ENCODE measurements at places on chromosomes 5 and 9.
A peak's percentile ranks its signal among the peaks of the same experiment; 100 is the strongest.

GRCh38 chr9:117526674-117527073, 111.8 kb upstream of the ASTN2 start:
- DNase-seq = no peak

- no peak for DNase-seq
Measured at GRCh38 chr5:55570026-55570425, 35.3 kb upstream of the PLPP1 start.

GRCh38 chr5:9537223-9538141, 8.4 kb downstream of the SEMA5A start:
- DNase-seq = no peak

- DNase-seq = no peak
Measured at GRCh38 chr5:143828710-143829109, 16.7 kb downstream of the HMHB1 start.

GRCh38 chr9:82254646-82255367, 266.2 kb downstream of the SPATA31D1 start:
- DNase-seq = no peak

- no peak for DNase-seq
Measured at GRCh38 chr9:7105095-7105494, 347.3 kb downstream of the KDM4C start.

DNA sequence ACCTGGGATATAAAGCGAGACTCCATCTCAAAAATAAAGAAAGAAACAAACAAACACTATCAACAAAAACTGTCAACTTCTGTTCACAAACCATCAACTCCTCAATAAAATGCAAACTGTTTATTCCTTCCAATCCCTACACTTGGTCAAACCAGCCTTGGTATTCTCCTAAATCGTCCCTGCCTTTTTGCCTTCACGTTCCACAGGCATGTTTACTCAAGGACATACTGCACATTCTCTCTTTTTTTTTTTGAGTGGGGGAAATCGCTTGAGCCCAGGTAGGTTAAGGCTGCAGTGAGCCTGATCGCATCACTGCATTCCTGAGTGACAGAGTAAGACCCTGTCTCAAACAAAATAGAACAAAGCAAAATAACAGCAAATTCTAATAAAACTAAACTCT, 13.0 kb downstream of the UBAP2 start:
- DNase-seq = no peak

DNA sequence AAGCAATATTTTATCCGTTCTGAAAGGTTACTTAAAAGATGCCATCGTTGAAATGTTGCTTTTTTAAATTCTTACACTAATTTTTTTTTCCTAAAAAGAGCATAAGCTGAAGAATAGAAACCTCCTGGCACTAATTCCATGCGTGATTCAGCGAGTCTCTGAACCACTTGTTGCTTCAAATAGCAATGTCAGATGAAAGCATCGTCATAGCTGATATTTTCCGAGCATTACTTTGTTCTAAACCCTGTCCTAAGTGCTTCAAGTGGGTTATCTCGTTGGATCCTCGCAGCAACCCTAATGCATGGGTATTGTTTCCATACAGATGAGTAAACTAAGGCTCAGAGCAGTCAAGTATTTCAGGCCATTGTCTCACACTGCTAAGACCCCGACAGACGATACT, 79.7 kb downstream of the CDH6 start:
- no peak for DNase-seq

- no peak for DNase-seq
Measured at GRCh38 chr9:21935631-21936030, 58.6 kb downstream of the CDKN2A start.

DNA sequence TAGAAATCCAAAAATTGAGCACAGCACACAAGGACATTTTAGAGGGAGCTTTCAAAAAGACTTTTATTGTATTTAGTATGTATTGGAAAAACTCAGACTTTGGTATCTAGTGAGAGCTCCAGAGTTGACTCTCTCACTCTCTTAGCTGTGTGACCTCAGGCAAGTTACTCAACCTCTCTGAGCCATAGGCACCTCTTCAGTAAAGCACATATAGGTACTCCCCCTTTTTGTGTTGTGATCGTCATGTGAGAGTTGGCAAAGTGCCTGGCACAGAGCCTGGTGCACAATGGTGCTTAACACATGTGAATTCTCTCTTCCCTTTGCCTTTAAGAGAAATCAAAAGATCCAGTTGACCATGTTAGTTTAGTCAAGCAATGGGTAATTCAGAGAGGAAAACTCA, 186.2 kb downstream of the TMEM38B start:
- no peak for DNase-seq

GRCh38 chr5:157532022-157532421, 43.6 kb downstream of the ADAM19 start:
- DNase-seq = no peak

DNA sequence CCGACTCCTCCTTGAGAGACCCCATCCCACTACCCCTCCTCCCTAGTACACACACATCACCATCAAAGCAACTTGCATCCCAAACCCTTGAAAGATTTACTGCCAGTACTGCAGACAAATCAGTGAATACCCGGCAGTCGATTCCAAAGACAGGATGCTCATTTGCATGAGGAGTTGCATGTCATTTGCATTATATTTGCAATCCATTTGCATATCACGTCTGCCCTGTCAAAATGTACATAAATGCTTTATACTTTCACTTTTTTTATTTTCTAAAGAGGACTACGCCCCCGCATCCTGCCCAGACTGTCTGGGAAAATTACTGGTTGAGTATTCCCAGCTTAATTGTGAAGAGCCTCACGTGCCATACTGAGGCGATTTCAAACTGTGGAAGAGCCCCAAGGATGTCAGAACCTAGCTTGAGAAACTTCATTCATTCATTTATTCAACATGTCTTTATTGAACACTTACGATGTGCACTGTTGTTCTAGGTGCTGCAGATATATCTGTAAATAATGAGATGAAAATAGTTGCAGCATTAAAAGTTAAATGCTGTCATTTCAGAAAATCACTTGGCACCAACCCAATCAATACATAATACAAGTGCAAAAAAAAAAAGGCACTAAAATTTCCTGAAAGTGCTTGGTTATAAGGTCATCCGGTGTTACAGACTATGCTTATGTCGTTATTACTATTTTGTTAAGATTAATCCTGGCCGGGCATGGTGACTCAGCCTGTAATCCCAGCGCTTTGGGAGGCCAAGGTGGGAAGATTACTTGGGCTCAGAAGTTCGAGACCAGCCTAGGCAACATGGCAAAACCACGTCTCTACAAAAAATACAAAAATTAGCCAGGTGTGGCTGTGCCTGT, 17.2 kb upstream of the SIL1 start:
- DNase-seq = no peak

GRCh38 chr9:28834156-28834555, 1260.9 kb upstream of the C9orf72 start:
- DNase-seq = no peak

GRCh38 chr9:133163504-133164172, at the start of gene GBGT1:
TSS of gene GBGT1 (minus strand) at chr9:133163914. CDS start at chr9:133162412, 1,502 bp downstream.
- no peak for DNase-seq

DNA sequence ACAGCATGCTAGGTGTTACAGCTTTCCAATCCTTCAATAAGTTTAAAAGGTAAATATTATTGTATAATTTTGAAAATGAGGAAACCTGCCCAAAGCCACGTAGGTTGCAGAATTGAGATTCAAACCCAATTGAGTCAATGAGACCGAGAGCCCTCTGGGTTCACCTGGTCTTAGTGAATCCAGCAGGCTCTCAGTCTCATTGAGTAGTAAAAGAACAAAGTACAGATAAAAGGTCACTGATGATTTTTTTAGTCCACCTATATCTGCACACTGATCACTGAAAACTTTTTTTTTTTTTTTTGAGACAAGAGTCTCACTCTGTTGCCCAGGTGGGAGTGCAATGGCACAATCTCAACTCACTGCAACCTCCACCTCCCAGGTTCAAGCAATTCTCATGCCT, 27.2 kb downstream of the PLPP1 start:
- no peak for DNase-seq

- DNase-seq = no peak
Measured at GRCh38 chr9:84874022-84874421, 204.5 kb downstream of the NTRK2 start.

- no peak for DNase-seq
Measured at GRCh38 chr5:180853121-180853847, 7.8 kb downstream of the ZFP62 start.

GRCh38 chr5:17216176-17216973, 1.1 kb upstream of the BASP1 start:
- peak; percentile 83 for DNase-seq

DNA sequence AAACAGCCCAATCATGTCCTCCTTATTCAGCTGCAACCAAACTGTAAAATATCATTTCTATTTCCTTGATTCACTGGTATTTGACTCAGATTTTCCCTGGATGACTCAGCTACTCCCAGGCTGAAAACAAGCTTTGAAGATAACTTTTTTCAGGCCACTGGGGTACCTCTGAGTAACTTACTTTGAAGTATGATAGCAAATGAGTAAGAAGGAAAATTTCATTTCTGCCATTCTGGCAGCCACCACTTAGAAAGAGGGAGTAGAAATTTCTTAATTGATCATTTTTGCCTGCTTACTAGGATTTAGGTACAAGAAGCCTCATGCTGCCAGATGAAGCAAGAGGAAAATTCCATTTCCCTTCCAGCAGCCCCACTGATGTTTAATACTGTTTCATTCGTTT, 247.4 kb downstream of the PRELID2 start:
- DNase-seq = peak; percentile 8

GRCh38 chr9:19720377-19720776, 68.5 kb downstream of the SLC24A2 start:
- DNase-seq = no peak

DNA sequence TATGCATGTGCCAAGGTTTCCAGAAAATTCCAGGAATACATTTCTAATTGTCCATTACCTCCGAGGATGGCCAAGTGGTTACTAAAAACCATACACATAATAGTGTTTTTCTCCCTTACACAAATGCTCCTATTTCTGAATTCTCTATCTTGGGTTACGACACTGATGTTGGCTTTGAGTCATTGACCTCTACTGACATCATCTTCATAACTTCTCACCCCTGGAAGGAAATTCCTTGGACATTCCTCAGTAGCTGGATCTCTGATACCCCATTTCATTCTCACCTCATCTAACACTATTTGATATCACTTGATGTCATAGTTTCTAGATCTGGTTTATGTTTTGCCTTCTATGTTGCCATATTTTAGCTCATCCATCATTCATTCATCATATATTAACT, 287.2 kb downstream of the CTNND2 start:
- DNase-seq = no peak

DNA sequence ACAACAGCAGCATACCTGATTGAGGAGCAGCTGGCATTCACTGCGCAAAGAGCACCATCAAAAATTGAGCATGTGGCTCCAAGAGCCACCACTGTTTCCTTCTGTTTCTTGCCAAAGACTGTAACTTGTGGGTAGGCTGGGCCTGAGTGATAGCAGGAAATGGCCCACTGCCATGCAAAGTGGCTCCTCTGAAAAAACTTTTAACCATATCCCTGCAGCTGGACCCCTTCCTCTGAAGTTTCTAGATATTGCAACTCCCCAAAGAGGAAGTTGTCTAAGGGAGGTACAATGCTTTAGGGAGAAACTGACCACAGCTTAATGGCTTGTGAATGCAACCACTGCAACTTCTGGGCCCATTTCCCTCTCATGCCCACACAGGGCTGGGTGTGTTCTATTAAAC, 355.4 kb upstream of the PDE4D start:
- peak; percentile 78 for DNase-seq

DNA sequence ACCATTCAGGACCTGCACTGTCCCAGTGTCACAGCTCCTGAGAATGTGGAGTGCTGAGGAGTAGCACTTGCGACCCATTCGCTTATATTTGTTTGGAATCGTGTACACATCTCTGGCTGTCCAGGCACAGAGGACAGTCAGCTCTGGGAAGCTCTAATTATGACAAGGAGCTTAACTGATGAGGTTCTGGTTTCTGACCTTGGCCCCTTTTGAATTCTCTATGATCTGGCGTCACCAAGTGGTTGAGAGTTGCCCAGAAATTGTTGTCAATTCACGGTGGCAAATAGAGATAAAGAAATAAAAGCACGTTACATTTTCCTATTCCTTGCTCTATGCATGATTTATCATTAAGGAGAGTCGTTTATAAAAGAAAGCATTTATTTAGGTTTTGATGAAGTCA, 34.9 kb upstream of the LECT2 start:
- DNase-seq = no peak

DNA sequence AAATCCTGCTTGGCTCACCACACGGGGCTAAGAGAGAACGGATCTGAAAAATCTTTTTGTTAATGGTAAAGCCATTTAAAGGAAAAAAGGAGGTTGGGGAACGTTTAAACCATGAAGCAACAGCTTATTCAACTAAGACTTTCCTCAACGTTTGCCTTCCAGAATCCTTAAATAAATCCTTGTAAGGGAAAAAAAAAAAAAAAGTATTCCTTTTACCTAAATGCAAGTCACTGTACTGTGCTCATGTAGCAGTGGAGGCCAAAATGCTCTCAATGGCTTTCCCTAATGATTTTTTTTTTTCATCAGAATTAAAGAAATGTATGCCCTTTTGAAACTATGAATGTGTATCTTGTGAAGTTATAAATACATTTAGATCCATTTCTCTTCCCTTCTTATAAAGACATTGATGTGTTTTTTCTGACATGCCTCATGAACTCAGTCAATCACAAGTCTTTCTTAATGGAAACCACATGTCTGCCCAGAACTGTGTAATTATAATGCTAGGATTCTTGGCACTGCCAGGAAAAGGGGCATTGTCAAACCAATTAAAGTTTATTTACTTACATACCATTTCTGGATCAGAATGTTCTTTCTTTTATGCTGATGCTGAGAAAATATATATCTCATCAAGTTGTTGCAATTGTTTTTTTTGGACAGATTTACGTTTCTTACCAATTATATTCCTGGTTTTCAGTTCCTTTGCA, 107.5 kb downstream of the EBF1 start:
- no peak for DNase-seq

GRCh38 chr5:149264439-149265067, 7.1 kb upstream of the AFAP1L1 start:
- no peak for DNase-seq

Data from pons (tissue), 1 donor.